Fibroblast of the aortic adventitia (primary cell): ENCODE measurements at places on chromosomes 1 and 21. TPM values are rescaled to one million over a fixed set of nuclear protein-coding genes. Genes with fewer than 3 reads are reported as not detected.
A peak's percentile ranks its signal among the peaks of the same experiment; 100 is the strongest.

- DNase-seq, result peak; percentile 31
These were observed 84.1 kb upstream of the RRP15 start for GRCh38 chr1:218200979-218201378.

- DNase-seq, result no peak
These were observed 17.8 kb upstream of the NFASC start for GRCh38 chr1:204852854-204853253.

GRCh38 chr1:22665752-22666151, 12.7 kb downstream of the C1QB start:
- peak; percentile 20 for DNase-seq

The DISC1 gene
- 4.7 and 8.8 TPM in 2 replicates for total RNA-seq

DNA sequence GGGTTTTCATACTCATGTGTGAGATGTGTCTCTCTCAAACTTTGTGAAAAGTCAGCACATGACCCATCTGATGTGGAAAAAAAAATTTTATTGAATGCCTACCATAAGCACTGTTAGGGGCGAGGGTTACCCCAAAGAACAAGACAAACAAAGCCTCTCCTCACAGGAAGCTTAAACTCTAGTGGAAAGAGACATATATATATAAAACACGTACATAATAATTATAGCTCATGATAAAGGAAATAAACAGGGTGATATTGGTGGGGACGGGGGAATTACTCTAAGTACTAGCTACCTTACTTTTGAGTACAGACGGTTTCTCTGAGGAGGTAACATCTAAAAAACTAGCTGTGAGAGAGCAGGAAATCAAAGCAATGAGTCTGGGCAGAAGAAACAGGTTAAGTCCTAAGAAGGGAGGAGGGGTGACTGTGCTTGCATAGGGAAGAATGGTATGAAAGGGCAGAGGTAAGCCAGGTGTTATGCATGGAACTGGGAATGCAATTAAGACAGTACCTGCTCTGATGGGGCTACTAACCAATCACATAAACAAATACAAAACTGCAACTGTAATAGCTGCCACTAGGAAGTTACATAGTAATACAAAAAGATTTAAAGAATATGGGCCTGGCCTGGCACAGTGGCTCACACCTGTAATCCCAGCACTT, 4.5 kb downstream of the LIN9 start:
- DNase-seq, result no peak

DNA sequence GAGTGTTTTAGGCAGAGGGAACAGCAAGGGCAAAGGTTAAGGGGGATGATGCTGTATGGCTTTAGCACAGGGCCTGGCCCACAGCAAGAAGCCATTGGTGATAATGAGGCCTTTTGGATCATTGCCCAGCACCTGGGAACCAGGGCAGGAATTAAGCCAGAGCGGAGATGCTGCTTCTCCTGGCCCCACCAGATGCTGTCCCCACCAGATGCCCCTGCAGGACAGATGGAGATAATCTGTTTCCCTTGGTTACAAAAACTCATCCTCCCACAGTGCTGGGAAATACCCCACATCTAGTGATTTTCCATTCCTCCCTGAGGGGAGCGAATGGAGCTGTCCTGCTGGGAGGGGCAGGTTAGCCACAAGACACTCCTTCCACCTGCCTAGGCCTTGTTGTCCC, 18.8 kb downstream of the OPRD1 start:
- no peak for DNase-seq
